NCI-H526 treated with DMSO at 0.1 percent for 48 hours (cell line): ENCODE measurements at places on chromosomes 3 and 15.

DNA sequence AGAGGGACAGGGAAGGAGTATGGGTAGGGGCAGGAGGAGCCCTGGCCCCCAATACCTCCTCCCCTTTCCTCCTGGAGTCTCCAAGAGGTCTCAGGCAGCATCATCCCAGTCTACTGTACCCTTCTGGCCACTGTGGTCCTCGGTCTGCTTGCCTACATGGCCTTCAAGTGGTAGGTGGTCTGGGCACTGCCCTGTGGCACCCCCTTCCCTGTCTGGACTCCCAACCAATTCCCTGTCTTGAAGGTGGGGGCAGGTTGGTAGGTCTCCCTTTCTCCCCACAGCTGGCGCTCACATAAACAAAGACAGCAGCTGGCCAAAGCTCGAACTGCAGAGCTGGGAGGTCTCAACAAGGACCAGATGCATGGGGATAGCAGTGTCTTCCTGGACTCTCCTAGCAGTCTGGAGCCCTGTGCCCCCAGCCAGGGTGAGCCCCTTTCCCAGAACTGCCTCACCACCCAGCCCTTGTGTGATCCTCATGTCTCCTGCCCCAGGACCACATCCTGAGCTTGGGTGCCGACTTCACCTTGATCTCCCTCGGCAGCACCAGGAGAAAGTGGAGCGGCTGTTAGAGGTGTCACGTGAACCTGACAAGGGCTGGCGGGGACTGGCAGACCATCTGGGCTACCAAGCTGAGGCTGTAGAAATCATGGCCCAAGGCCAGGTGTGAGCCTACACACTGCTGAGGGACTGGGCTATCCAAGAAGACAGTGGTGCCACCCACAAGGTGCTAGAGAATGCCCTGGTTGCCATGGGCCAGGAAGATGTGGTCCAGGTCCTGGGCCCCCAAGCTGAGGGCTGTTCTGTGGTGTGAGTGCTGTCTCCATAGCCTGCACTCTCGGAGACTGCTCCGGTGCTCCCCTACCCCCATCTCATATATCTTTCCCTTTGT is 33.1 kb downstream of the NBEAL2 start:
- DNase-seq, result no peak

DNA sequence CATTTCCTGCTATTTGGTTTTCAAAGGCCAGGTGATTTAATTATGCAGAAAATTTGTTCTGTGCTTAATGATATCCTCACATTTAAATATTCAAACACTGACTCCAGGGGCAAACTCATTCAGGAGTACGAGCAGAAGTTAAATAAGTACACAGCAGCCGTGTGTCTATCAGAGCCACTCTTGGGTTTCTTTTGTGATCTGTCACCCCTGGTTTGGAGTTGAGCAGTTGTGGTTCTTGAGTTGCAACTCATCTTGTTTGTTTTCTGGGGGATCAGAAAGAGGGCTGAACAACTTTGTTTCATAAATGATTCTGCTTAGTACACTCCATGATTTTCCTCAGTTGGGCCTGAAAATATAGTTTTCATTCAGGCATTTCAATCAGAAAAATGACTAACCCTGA is 25.7 kb upstream of the PPP4R2 start:
- DNase-seq, result peak; percentile 41

DNA sequence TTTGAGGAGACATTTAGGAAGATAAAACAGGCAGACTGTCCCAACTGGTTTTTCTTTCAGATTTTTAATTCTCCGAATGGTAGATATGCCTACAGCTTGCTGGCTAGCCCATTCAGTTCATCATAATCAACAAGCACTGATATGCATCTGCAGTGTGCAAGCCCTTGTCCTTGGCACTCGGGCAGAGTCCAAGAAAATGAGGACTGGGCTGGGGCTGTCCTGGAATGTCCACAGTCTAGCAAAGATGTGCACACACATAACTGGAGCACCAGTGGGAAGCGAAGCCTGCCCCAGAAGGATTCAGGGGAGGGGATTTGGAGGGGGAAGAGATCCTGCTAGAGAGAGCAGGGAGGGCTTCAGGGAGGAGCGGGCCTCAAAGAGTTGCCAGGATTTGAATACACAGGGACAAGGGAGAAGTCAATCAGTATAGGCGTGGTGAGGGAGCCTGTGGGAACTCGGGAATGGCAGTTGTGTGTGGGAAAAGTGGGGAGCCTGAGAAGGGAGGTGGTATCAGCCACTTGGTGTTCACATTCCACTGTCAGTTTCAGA is 8.7 kb downstream of the FAH start:
- DNase-seq, result no peak

- no peak for DNase-seq
These were observed 1272.9 kb downstream of the ROBO1 start for GRCh38 chr3:78494851-78495250.

- no peak for DNase-seq
These were observed 5.8 kb downstream of the KLHL25 start for GRCh38 chr15:85788771-85789495.

GRCh38 chr15:44157679-44158078 is 37.4 kb downstream of the FRMD5 start:
- no peak for DNase-seq

DNA sequence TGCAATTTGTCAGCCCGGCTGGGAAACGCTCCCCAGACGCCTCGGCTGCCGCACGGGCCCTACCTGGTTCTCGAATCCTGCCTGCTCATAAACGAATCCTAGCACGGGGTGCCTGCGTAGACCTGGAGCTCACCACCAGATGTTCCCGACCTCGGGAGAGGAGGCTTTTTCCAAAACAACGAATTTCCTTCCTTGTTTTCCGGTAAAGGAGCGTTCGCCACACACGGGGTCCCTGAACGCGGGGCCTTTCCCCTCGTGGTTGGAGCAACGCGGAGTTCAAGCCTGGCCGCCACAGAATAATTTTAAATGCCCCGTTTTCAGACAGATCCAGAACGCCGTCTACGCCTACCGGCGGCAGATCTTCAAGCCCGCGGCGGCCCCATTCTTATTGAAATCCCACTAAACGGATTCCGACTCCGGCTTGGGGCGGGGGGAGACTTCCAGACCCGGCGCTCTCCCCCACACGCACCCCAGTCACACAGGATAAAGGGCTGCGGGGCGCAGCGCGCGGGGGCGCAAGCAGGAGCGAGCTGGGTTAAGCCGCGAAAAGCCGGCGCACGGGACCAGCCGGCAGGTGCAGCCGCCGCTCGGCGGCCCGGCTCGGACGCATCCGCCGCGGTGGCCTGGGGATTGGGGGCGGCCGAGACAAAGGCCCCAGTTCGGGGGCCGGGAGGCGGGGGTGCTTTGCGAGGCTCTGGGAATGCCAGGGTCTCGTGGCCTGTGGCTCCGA is 895 bp downstream of the GATA2 start:
- DNase-seq, result peak; percentile 83

DNA sequence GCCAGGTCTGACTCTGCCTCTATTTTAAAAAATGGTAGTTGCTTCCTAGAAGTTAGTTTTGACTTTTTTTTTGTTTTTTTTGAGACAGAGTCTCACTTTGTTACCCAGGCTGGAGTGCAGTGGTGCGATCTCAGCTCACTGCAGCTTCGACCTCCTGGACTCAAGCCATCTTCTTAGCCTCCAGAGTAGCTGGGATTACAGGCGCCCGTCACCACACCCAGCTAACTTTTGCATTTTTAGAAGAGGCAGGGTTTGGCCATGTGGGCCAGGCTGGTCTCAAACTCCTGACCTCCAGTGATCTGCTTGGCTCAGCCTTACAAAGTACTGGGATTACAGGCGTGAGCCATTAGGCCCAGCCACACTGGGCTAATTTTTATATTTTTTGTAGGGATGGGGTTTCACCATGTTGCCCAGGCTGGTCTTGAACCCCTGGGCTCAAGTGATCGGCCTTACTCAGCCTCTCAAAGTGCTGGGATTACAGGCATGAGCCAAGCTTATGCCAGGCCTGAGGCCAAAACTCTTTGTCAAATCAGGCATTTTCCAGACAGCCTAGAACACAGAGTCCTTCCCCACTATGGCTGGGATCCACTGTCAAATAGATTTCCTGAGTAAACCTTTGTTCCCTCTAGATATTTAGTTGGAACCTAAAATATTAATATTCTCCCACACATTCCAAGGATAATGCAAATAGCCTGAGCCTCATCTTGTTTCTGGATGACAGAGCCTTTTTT is 13.7 kb downstream of the C3orf62 start:
- no peak for DNase-seq

GRCh38 chr15:62858343-62858742 is 184.2 kb upstream of the TPM1 start:
- no peak for DNase-seq

- no peak for DNase-seq
These were observed 136.8 kb downstream of the TBL1XR1 start for GRCh38 chr3:177060492-177060891.

- DNase-seq, result no peak
These were observed 9.7 kb upstream of the XIRP1 start for GRCh38 chr3:39202094-39202493.

DNA sequence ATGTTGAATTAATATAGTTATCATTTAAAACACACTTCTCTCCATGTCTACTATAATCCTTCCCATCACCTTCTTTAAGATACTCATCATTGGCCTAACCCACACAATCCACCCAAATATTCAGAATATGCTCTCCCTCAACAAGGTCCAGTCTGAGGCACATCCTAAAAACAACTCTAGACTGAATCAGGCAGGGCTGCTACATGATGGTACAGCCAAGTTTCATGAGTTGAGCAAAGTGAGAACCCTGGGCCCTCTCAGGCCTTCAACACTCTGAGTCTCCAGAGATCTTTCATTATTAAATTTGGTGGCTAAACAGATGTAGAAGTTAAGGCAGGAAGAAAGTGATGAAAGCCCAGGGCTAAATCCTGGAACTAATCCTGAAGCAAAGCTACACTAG is 16.2 kb downstream of the ZNF148 start:
- no peak for DNase-seq

- no peak for DNase-seq
These were observed 92.2 kb downstream of the SV2B start for GRCh38 chr15:91192285-91192684.

DNA sequence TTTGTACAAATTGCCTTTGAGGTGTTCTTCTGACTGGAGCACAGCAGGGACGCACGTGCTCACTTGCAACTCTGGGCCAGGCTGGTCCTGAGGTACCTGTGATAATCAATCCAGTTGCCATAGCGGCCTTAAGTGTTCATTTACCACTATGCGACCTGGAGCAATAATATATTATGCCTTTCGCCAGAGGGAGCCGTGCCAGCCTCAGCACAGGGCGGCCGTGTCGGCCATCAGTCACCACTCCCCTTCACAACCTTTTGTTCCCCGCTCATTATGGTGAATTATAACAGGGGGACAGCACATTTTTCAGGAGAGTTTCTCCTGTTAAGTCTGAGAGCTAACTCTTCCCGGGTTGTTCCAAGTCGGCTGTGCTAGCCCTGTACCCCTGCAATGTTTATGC is 289.7 kb downstream of the RORA start:
- no peak for DNase-seq

- no peak for DNase-seq
These were observed 74.8 kb upstream of the PLSCR5 start for GRCh38 chr3:146679995-146680394.

DNA sequence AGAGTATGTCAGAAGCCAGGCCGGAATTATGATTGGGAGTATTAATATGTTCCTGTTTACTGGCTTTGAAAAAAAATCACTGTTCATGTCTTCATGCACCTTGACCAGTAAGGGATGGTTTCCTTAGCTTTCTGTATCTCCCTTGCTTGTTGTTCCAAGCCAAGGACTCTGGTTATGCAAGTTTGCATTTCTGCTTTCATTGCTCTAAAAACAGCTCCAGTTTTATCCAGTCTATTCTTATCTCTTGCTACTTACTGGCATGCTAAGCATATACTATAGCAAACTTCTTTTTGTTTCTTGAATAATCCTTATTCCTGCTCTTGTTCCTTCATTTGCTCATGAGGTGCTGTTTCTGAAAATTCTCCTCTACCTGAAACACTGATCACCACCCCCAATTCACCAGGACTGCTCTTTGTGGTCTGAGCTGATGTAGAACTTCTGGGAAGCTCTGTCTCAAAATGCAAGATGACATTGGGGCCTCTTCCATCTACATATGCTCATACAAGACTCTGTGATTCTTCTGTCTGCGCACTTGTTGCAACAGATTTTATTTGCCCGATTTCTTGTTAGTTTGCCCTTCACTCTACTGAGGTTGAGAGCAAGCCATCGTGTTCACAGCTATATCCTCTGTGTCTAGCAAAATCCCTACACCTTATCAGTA is 173.0 kb downstream of the EBLN2 start:
- DNase-seq, result no peak

- no peak for DNase-seq
These were observed 136.6 kb downstream of the TGFBR2 start for GRCh38 chr3:30742796-30743619.
